Stimulated activated naive CD4-positive, alpha-beta T cell treated with Interleukin-2 at 50 U/mL for 16 hours (primary cell): ENCODE measurements at places on chromosomes 6 and 20.

GRCh38 chr6:149566410-149567193, 427 bp downstream of the GINM1 start:
- peak; percentile 67 for DNase-seq

DNA sequence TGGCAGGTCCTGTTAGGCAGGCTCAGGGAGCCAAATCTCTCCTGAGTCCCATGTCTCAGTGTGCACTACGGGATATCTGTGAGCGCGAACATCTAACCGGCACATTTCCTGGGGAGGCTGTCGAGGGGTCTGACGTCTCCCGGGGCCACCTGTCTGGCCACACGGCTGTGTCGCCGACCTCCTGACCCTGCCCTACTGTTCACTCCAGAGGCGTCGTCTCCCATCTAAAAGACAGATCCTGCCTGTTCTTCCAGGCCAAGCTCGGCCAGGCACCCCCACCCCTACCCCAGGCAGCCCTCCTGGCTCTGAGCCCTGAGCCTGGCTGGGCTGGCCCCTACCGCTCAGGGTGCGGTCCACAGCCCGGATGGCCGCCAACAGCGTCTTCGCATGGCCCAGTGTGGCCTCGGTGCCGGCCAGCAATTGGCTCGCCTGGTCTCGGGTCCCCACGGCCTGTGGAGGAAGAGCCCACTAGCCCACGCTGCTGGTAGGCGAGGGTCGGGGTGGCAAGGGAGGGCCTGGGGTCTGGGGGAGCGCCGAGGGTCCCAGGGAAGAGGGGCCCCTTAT, 16.6 kb downstream of the ADRM1 start:
- DNase-seq: no peak

DNA sequence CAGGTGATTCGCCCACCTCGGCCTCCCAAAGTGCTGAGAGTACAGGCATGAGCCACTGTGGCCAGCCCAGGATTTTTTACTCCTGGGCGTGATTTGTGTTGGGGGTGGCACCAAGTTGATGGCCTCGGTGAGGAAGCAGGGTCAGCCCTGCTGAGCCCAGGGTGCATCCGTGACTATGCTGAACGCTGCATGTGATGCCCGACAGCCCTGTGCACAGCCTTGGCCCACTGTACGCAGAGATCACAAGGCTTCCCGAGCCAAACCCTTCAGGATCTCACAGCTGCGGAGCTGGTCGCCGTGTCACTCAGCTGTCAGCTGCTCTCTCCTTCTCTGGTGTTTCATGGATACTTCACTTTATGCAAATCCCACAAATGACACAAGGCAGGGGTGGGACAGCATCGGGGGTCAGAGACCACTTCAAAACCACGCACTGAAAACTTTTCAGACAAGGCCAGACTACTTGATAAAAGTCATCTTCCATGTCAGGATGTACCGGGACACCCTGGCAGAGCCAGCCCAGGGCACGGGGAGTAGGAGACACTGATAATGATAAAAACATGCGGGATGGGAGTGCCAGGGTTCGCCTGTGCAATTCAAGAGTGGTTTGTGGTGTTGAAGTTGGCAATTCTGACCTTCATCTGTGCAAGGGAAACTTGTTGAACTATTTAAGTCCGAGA, 31.2 kb upstream of the RPS6KA2 start:
- DNase-seq: no peak

DNA sequence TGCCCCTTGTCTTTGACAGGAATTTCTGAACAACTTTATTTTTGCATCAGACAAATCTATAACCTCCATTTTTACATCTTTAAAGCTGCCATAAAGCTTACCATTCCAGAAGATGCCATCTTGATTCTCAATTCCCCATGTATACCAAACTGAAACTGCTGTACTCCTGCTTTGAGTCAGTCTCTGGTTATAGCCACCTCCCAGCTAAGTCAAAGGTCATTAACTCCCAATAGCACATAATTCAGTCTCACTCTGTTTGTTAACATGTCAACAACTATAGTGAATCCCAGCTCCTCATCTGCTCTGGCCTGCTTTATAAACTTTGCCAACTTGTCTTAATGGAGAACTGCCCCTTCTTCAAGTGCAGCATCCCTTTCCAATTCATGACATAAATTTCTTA, 343.6 kb downstream of the FRK start:
- DNase-seq: no peak

DNA sequence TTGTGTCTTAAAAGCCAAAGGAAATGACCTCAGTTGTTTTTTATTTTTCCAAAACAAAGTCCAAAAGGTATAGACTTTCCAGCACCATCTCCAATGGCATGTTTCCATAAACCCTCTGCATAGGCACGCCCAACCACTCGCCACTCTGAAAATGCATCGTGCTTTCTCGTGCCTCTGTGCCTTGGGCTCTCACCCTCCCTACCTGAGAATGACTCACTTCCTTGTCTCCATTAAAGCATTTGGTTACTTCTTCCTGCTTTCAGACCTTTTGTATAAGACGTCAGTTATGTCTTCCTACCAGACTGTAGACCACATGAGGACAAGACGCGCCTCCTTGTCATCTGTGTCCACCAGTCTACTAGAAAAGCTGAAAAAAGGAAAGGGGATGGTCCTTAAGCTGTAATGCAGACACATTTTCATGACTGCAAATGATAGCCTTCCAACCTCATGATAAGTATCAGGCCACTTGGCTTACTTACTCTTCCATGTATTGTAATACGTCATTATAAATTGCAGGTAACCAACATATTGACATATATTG, 61.2 kb upstream of the CDYL start:
- no peak for DNase-seq

- no peak for DNase-seq
These were observed 62.8 kb downstream of the UTRN start for GRCh38 chr6:144347933-144348332.

DNA sequence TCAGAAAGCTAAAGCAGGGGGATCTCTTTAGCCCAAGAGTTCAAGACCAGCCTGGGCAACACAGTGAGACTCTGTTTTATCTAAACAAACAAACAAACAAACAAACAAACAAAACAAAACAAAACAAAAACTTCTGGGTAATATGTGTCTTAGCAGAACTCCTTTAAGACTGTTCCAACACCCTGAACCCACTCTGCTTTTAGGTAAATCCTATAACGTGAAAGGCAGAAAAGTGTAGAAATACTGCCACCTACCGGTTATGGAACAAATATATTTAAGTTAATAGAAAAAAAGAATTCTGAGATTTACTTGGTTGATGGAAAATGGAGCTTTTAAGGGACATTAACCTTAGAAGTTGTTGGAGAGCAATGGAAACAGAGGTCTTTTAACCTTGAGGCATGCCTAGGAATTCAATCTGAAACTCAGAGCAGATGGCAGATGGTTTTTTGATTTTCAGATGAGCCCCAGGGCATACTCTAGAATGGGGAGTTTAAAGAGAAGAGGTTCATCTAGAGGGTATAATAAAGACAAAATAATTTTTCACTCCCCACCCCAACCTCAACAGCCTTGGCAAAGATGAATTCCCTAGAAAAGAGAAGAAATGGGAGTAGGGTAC, 38.5 kb downstream of the SOD2 start:
- DNase-seq: no peak

- no peak for DNase-seq
These were observed 125.4 kb downstream of the HIVEP1 start for GRCh38 chr6:12137480-12137879.

GRCh38 chr20:22381812-22382416, 202.5 kb downstream of the FOXA2 start:
- DNase-seq: no peak

- DNase-seq: no peak
These were observed 78.3 kb downstream of the PRKN start for GRCh38 chr6:162649271-162649670.

GRCh38 chr6:37077191-37077904, 71.9 kb downstream of the FGD2 start:
- DNase-seq: no peak

DNA sequence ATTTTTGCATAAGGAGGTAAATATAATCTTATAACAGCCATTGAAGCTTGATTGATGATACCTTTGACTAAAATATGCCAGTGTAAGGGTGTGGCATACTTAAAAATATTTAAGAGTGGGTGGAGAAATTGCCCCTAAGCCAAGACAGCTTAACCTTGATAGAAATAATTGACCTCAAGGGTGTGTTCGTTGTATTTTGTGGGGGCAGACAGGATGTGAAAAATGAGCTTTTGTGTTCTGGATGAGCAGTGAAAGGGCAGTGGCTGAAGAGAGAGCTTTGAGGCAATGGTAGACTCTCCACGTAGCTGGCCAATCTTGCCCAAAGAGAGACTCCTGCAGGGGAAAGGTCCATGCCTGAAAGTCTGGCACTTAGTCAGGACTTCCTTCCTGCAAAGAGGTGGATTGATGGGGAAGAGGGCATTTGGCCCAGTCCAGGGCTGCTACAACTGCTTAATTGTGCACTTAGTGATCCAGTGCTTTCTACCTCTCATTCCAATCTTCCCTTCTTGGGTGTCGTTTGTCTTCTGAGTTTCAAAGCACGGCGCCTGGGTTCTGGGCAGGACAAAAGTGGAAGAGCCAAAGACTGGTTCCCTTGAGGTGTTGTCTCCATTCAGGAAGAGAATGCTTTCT, 15.6 kb upstream of the CD109 start:
- DNase-seq: no peak

GRCh38 chr20:50379049-50379990, 130.9 kb upstream of the PTPN1 start:
- no peak for DNase-seq

- DNase-seq: no peak
These were observed 15.5 kb downstream of the RARS2 start for GRCh38 chr6:87574237-87574804.

DNA sequence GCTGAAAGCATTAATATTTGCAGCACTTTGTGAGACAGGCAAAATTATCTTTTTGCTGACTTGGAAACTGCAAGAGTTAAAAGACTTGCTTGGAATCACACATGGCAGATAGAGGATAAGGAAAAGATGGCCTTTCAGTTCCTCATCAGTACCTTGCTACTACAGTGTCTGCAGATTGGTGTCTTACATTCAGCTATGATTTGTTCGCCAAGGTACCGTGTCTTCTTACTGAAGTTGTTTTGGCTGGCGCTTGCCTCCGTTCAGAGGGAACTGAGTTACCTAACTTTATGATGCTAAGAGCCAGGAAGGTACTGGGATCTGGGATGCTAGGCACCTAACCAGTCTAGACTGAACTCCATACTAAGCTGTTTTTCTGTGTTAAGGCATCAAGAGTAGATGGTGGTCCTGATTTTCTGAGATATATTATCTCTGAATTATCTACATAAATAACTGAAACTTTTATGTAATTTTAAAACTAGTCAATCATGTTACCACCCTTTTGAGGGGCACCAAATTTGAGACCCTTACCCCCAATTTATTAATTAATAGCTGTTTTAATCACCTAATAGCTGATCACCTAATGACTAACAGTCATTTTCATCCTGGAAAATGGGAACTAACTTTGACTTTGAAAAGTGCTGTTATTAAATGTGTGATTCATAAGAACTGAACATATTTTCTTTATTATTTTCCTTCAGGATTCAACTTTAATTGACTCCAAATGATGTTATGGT, 2.5 kb downstream of the WTAP start:
- no peak for DNase-seq

GRCh38 chr6:3259491-3259958, 778 bp downstream of the PSMG4 start:
- peak; percentile 17 for DNase-seq

DNA sequence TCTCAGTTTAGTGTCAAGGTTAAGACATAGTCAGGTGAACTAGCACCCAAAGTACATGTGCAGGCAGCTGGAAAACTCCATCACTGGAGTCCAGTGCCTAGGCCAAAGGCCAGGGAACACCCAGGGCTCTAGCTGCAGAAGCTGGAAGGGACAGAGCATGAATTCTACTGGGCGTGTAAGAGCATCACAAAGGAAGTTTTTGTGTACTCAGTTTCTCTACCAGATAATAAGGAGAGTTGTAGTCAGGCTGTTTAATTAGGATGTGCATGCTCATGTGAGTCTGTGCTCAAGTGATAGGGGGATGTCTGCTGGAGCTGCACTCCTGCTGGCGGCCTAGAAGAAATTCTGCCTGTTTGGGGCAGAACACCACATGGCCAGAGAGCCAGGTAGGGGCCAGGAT, 8.1 kb downstream of the L3MBTL1 start:
- DNase-seq: no peak

DNA sequence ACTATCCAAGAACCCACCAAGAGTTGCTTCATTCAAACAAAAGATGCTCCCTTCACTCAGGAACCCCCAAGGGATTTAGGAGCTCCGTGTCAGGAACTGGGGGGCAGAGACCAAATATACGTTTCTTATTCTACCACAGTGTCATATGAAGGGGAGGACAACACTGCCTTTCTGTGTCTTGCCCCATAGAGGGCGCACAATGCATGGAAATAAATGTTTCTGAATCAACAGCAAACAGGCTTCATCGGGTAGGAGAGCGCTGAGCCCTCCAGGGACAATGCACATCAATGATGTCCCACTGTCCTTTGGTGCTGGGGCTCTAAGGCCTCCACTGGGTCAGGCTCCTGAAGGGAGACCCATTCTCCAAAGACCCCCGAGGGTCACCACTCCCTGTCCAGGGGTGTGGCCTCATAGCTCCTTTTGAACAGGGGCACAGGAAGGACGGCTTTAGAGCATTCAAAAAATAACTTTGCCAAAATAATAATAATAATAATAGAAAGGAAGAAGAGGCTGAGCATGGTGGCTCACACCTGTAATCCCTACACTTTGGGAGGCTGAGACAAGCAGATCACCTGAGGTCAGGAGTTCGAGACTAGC, 31.1 kb downstream of the PLG start:
- peak; percentile 6 for DNase-seq

DNA sequence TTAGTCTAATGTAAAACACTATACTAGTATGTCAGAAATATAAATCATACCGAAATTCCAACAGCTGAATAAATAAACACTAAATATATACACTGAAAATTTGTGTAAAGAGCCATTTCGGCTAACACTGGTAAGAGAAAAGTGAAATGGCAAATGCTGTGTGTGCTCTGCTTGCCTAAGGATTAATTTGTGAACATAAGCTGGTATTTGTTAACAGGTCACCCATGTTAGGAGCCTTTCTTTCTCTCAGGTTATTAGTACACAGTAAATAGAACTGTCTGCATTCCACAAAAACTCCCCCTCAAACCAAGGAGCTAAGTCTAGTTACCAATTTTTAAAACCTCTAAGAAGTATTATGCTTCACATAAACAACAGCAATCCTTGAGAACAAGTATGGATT, 27.0 kb downstream of the ELOVL5 start:
- no peak for DNase-seq

- DNase-seq: no peak
These were observed 39.0 kb upstream of the CD93 start for GRCh38 chr20:23125159-23125558.

GRCh38 chr20:41098703-41099250, 38.6 kb upstream of the PLCG1 start:
- DNase-seq: no peak

- DNase-seq: no peak
These were observed 38.5 kb upstream of the GCLC start for GRCh38 chr6:53583451-53583850.

GRCh38 chr20:45290677-45291355, 15.8 kb upstream of the RBPJL start:
- DNase-seq: peak; percentile 54

DNA sequence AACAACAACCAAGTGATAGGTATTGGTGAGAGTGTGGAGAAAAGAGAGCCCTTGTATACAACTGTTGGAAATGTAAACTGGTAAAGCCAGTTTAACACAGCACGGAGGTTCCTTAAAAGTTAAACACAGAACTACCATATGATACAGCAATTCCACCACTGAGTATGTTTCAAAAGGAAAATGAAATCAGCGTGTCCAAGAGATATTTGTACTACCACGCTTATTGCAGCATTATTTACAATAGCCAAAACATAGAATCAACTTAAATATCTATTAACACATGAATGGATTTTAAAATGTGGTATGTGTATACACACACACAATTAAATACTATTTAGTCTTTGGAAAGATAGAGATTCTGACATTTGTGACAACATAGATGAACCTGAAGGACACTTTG, 1.1 kb downstream of the PTCHD4 start:
- no peak for DNase-seq
